Head of caudate nucleus (tissue), 42 donors: ENCODE measurements at places on chromosomes 7 and 10.

- DNase-seq: no peak
Observed at GRCh38 chr10:89297791-89298190, 4.1 kb upstream of the IFIT2 start.

DNA sequence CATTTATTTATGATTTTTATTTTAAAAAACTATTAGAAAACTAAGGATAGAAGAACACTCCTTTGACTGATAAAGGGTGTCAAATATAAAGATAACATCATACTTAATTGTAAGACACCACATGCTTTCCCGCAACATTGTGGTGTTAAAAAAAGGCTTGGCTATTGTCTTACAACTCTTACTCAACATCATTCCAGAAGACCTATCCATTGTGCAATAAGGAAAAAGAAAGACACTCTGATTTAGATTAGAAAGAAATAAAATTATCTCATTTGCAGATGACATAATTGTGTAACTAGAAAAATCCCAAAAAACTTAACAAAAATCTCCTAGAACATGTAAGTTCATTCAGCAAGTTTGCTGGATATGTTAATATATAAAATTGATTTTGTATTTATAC is 296.7 kb upstream of the GNAI1 start:
- no peak for DNase-seq

DNA sequence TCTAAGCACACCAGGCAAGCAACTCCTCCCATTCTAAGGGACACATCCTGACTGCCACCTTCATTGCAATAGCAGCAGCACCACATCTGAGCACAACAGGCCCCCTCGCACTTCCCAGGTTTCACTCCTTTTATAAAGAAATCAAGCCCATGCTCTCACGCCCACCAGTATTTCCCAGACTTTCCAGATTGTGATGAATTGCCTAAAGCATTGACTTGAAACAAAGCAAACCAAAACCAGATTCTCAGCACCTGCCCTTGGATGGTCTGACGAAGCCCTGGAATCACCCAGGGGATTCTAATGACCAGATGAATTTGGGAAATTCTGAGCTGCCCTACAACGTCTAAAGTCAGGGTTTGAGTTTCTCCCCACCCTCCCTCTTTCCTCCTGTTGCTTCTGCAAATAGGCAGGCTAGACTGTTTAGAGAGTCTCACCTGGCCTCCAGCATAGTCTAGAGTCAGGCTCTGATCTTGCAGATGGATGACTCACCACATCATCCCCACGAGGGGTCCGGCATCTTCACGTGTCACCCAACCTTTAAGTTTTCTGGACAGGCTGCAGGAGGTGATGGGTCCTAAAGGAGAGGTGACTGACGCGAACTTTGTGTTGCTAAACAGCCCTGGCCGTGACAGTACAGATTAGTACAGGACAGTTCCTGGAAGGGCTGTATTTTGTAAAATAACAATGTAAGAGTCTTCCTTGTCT is 198.0 kb downstream of the SKIDA1 start:
- no peak for DNase-seq

GRCh38 chr7:27603813-27604212 is 58.9 kb downstream of the HIBADH start:
- DNase-seq: no peak

- DNase-seq: peak; percentile 12
Observed at GRCh38 chr10:120982507-120982906, 131.3 kb downstream of the WDR11 start.

DNA sequence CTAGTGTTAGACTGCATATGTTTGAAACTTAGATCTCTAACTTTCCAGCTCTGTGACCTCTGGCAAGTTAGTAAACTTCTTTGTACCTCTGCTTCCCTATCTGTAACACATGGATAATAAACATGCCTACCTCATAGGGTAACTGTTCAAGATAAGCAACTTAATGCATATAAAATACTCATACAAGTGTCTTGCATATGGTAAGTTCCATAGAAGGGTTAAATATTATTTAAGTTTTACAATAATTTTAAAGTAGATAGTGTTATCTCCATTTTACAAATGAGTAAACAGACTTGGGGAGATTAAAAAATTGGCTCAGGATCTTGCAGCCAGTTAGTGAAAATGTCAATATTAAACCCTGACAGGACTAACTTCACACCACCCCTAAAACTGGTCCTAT is 30.1 kb upstream of the CD36 start:
- no peak for DNase-seq

GRCh38 chr7:6379886-6380285 is 67.9 kb downstream of the DAGLB start:
- no peak for DNase-seq

GRCh38 chr7:136956232-136956631 is 87.8 kb downstream of the CHRM2 start:
- DNase-seq: no peak
